ENCODE measurements at places on chromosomes 16 and 17.

GRCh38 chr16:73289232-73289631, 241.3 kb upstream of the ZFHX3 start:
- no peak for DNase-seq

DNA sequence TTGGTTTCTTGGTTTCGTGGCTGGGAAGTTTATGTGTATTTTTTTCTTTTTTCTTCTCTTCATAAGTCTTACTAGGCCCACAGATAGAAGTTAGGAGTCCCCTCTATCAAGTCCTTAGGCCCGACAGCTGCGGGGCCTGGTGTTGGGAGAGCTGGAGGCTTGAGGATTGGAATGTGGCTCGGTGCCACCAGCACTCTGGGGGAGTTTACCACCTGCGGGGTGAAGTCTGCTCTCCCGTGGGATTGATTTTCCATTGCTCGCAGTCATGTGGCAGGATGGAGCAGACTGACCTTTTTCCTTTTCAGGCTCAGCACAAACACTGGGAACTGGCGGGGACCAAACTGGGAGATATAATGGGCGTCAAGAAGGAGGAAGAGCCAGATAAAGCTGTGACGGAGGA, 7.5 kb downstream of the DHX38 start:
- DNase-seq, result no peak

GRCh38 chr16:22206842-22207714, 1.0 kb downstream of the EEF2K start:
- DNase-seq, result no peak

GRCh38 chr17:333626-334396, 18.8 kb downstream of the RPH3AL start:
- DNase-seq, result no peak

DNA sequence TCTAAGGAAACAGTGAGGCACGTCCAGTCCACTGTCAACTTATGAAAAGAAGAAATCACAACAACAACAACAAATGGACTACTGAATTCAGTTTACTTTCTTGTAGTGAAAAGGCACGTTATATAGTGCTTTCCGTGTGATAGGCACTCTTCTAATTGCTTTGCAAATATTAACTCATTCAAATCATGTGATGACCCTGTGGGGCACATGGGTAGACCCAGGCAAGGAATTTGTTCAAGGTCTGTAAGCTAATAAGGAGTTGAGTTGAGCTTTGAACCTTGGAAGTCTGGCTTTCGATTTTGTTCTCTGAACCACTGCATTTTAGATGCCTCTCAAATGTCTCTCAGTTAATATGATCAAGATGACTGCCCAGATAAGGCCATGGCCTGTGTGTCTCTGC, 295.1 kb upstream of the RBFOX1 start:
- DNase-seq, result no peak

- no peak for DNase-seq
Measured at GRCh38 chr16:14369734-14370598, 260.1 kb downstream of the PARN start.

DNA sequence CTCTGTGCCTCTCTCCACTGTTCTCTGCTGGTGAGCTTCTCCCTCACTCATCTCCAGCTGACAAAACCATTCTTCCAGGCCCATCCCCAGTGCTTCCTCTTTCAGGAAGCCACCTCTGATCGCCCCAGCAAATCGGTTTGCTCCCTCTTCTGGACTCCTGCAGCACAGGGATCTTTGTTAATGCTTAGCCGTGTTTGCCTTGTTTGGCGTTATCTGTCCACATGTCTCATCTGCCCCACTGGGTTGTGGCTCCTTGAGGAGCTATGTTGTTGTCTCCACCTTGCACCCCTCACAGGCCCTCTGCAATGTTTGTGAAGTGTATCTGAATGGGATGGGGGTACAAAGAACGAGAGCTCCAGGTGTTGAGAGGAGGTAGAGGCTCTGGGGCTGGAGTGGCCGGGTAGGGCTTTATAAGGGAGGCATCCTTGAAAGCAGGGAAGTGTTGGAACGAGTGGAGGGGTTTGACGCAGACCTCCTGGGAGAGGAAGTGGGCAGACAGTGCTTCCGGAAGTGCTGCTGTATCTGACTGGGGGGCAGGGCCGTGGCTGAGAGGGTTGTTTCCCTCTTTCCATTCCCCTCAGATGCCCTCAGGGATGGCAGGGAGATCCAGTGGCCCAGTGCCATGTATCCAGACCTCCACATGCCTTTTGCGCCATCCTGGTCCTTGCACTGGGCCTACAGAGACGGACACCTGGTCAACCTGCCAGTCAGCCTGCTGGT, 27.8 kb downstream of the CASKIN2 start:
- no peak for DNase-seq

GRCh38 chr17:68981288-68981687, 26.1 kb upstream of the ABCA8 start:
- no peak for DNase-seq

GRCh38 chr16:78768226-78768625, 668.8 kb downstream of the WWOX start:
- DNase-seq, result no peak

DNA sequence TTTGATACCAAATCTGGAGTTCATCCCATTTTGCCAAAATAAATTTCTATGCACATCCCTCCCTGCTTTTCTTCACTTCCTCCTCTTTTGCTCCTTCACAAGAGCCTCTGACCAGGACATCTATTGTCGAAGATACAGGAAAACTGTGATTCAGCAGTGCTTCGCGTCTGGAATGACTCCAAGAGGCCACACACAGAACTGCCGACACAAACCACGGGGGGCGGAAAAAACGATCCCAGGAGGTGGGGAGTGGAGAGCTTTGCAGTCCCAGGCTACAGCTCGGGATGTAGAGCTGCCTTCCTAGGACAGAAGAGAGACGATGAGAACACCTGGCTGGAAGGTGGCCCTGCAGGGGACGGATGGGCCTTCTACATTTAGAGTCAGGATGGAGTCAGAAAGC, 102.8 kb downstream of the XYLT1 start:
- DNase-seq, result no peak

GRCh38 chr16:81920498-81920897, 90.8 kb downstream of the SDR42E1 start:
- no peak for DNase-seq

GRCh38 chr17:27569257-27569722, 61.7 kb upstream of the LGALS9 start:
- DNase-seq, result no peak

- DNase-seq, result no peak
Measured at GRCh38 chr17:45296003-45296832, 20.6 kb downstream of the MAP3K14 start.

GRCh38 chr17:1422885-1423284, 22.9 kb upstream of the YWHAE start:
- peak; percentile 75 for DNase-seq

DNA sequence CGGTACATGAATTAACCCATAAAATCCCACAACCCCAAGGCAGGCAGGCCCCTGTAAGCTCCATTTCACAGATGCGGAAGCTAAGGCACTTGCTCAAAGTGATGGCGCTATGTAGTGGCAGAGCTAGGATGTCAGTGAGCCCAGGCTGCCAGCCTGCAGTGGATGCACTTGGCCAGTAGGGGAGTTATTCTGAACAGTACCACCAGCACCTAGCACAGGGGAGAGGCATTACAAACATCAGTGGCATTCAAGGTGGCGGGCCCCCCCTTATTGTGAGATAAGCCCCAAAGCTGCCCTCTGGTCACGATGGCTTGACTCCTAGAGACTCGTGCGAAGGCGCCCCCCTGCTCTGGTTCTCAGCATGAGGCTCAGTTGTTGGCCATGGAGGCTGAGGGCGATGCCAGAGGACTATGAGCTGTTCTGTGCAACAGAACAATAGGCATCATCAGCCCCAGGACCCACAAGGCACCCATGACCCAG, 33.8 kb downstream of the GTF3C1 start:
- no peak for DNase-seq

- DNase-seq, result no peak
Measured at GRCh38 chr17:39036009-39036408, 68.8 kb upstream of the FBXO47 start.

- DNase-seq, result no peak
Measured at GRCh38 chr17:12683299-12683698, 17.6 kb downstream of the MYOCD start.

DNA sequence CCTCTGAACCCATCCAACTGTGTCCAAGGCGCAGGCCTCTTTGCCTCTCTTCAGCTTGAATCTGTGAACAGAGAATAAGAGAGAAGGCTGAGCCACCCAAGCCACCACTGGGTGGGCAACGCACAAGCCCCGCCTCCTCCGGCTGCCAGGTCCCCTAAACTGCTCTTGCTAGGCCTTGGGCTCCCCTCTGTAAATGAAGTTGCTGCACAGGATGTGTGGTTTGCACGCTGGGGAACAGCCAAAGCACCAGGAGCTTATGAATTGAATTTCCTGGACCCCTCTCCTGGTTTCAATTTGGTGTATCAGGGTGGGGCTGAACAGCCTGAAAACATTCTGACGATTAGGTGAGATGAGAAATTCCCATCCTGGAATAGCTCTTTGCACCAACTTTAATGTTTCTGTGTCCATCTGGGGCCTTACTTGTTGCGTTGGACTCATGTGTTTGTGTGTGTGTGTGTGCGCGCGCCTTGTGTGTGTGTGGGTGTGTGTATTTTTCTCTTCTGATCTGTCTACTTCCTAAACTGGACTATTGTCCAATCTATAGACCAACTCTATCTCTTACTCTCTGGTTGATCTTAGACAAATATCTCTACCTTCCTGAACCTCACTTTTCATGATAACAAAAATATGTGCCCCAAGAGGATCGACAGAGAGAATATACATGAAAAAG, 2.3 kb downstream of the CCL1 start:
- DNase-seq, result no peak

DNA sequence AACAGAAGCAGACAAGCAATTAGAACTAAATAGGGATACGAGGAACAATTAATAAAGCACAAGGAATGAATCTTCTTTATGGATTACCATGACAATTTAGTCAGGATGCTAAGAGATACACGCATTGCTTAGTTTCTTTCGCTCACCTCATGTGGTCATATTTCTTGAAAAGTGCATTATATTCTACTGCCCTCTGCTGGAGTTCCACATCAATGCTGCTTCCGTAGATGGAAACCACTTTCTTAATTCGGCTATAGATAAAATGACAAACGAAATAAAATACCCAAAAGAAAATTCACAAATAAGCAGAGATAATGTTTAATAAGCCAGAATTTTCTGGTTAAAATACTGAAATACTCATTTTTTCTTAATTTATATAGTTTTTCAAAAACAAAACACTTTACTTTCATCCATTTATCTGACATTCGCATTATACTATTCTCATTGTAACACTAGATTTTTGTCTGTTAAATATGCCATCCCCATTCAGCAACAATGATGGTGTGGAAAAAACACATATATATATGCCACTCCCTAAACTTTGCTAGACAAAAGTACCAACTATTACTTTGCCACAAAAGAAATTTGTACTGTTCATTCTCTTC, 22.0 kb upstream of the PHLPP2 start:
- DNase-seq, result no peak

DNA sequence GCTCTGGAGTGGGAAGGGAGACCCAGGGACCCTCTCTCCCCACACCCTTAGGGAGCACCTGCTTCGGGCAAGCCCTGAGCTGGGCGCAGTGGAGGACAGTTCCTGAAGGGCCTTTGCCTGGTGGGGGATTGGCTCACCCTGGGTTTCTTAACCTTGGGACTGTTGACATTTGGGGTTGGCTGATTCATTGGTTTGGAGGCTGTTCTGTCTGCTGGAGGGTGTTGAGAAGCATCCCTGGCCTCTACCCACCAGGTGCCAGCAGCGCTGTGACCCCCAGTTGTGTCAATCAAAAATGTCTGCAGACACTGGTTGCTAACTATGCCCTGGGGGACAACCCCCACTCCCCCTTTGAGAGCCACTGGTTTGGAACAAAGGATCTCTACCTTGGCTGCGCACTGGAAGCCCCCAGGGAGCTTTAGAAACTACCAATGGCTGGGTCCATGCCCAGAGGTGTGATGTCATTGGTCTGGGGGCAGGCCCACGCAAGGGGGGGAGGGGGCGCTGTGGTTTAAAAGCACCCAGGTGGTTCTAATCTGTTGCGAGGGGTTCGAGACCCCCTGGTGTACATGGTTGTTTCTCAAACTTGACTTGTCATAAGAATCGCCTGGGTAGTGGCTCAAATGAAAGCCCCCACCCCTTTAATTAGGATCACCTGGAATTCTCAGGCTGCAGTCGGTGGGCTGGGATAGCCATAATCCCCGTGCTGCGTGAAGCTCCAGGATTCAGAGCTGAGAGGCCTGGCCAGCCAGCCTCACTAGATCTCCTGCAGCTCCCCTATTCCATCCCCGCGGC, 151.9 kb upstream of the GSE1 start:
- no peak for DNase-seq

DNA sequence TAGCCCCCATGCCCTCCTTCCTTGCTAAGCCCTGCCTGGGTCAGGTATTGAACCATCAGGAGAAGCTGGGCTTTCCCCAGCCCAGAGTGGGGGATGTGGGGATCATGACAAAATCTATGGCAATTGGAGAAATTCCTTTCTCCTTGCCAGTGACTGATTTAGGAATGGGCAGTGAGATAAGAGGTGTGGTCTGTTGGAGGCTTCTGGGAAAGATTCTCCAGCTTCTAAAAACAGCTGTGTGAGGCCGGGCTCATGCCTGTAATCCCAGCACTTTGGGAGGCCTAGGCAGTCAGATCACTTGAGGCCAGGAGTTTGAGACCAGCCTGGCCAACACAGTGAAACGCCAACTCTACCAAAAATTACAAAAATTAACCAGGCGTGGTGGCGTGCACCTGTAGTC, 69.1 kb downstream of the SRCIN1 start:
- DNase-seq, result no peak

DNA sequence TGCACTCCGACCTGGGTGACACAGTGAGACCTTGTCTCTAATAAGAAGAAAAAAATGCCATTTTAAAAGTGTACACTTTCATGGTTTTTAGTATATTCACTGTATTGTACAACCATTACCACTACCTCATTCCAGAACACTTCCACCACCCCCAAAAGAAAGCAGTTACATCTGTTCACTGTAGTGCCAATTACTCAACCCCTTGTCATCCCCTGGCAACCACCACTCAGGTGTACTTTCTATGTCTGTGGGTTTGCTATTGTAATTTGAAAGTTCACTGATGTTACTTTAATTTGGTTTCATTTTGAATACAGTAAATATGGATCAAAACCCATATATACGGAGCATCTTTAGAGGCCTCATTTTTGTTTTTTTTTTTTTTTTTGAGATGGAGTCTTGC, 6.1 kb downstream of the ZG16 start:
- DNase-seq, result no peak

GRCh38 chr17:69043098-69043734, 17.5 kb downstream of the ABCA9 start:
- DNase-seq, result no peak
